ENCODE measurements at places on chromosomes 2 and 18.

- no peak for DNase-seq
Observed at GRCh38 chr2:113276761-113277425, 1.8 kb downstream of the PAX8 start.

GRCh38 chr2:104635608-104636007 is 218.3 kb upstream of the POU3F3 start:
- no peak for DNase-seq

DNA sequence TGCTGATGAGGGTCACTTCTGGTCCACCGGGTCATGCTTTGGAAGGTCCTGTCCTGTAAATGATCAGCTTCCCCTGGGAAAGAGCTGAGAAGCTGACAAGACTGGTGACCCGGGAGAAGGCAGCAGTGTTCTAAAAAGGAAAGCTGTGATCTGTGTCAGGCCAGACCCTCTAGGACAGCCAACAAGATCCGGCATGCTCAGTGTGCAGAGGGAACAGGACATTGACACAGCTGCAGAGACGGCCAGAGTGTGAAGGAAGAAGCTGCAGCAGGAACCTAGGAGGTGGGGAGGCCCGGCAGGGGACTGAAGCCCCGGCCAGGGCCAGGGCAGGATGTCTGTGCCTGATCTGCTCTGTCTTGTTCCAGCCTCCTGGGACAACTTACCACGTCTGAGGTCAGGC is 372.7 kb upstream of the ID2 start:
- DNase-seq: no peak

DNA sequence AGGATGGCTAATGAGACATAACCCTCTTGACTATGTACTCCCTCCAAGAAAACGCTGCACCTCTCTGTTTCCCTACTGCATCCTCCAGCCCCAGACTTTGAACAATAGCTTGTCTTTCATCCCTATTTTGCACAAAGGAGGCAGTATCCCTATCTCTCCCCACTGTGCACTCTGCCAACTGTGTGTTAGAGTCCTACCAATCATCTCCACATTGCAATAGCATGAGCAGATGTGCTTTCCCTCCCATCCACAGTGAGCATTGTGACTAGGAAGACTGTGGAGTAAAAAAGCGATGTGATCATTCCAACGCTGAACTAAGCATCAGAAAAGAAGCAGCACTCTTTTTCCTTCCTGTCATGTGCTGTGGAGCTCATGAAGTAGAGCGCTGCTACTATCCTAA is 206.3 kb upstream of the GULP1 start:
- peak; percentile 89 for DNase-seq

GRCh38 chr2:128279786-128280157 is 38.9 kb downstream of the HS6ST1 start:
- no peak for DNase-seq

DNA sequence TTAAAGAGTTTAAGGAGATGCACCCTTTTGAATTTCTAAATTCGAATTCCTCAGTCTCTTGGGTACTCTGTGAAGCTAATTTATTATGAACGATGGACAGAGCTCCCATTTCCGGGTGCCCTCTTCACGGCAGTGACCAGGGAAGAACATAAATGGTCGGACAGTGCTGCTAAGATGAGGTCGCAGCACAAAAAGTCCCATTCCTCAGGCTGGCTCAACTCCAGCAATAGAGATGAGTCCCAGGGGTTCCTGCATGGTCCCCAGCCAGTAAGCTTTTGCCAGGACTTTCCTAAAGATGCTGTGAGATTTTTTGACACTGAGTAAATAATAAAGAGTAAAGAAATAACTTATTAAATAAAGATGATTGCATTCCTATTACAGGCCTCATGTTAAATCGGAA is 43.0 kb upstream of the STK39 start:
- no peak for DNase-seq

- DNase-seq: no peak
Observed at GRCh38 chr2:38700881-38701458, 35.1 kb downstream of the GALM start.

- DNase-seq: no peak
Observed at GRCh38 chr2:112660138-112660537, 14.4 kb downstream of the SLC20A1 start.

DNA sequence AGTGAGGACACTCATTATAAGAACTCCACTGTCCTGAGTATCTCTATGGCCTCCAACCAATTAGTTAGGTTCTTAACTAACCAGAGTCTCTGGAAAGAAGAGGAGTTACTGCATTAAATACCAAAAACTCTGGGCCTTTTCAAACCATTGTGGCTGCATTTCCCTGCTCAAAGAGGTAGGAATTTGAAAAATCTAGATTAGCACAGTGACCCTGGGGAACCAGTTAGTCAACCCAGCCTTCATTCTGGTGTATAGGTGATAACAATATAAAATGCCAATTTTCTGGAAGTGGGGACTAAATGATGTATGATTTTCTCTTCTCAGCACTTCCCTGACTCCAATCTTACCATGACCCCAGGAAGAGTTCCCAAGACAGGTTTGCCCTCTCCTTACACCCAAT is 287.8 kb upstream of the SETBP1 start:
- DNase-seq: no peak

DNA sequence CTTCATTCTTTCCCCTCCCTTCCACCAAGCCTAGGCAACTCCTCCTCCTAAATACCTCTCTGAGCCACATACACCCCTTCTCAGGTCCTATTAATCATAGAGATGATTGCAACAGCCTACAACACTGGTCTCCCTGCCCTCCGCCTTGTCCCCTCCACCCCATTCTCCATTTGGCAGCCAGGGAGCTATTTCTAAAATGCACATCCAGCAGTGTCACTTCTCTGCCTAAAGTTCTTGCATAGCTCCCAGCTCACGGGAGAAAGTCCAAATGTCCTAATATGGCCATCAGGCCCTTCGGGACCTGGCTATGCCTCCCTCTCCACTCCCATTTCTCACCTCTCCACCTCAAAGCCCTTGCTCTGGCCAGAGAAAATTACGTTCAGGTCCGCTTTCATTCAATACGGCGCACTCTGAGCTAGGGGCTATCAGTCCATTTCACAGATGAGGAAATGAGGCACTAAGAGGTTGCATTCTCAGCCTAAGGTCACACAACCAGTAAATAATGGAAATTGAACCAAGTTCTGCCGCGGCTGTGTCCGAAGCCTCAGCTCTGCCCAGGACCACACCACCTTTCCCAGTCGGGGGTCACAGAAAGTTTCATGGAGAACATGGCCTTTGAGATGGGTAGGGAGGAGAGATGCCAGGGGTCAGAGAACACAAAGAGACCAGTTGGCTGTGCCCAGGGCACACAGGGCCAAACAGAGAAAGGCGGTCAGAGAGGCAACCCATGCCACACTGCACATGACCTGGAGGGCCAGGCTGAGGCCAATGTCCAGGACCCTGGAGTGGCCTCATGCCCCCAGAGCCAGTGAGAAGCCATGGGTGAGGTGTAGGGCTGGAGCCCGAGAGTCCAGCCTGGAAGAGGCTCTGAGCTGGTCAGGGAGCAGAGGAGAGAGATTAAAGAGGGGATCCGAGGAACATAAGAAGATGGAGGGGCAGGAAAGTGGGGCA is 72.8 kb downstream of the TNS1 start:
- no peak for DNase-seq

DNA sequence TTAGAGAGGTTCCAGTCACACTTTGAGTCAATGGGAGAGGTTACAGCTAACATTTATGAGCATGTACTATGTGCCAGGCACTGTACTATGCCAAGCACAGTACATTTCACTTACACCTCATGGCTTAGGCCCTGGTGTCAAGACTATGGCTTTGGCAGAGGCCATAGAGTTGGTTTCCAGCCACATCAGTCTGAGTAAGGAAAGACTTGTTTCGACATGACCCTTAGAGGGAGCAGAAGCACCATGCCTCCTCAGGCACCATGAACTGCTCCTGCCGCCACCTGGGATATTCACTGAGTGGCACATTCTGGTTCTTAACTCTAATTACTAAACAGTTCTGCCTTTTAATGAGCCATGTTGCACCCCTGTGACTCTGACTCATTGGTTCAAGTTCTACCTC is 12.7 kb downstream of the DGUOK start:
- DNase-seq: no peak

GRCh38 chr18:58194028-58194427 is 150.0 kb downstream of the NEDD4L start:
- DNase-seq: no peak

- peak; percentile 18 for DNase-seq
Observed at GRCh38 chr2:39437522-39438296, 624 bp upstream of the MAP4K3 start.

DNA sequence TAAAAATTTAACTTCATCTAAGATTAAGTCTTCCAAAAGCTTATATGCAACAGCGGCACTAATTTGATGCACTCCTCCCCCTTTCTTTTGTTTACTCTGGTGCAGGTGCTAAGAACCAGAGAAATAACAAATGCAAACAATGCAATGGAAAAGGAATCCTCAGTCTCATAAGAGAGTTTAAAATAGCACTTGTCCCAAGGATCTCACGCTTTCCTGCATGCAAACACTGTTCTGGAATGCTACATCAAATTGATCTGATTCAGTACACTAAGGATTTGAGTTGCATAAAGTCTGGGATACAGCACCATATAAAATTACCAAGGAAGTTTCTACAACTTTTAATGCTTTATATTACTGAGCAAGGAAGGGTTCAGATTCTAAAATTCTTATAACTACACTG is 50.5 kb downstream of the SEPTIN10 start:
- DNase-seq: no peak

- no peak for DNase-seq
Observed at GRCh38 chr2:157792335-157793052, 83.6 kb downstream of the ACVR1 start.

GRCh38 chr18:35473562-35473961 is 24.2 kb downstream of the INO80C start:
- no peak for DNase-seq

GRCh38 chr2:23622966-23623675 is 238.1 kb downstream of the KLHL29 start:
- DNase-seq: no peak

Data from putamen (tissue), 1 donor.